ENCODE measurements at places on chromosomes 2 and 18.

- DNase-seq: no peak
Measured at GRCh38 chr2:61575447-61575859, 37.3 kb upstream of the XPO1 start.

- DNase-seq: no peak
Measured at GRCh38 chr2:183926433-183926832, 671.9 kb upstream of the ZNF804A start.

- DNase-seq: no peak
Measured at GRCh38 chr2:230758566-230759480, 46.2 kb downstream of the CAB39 start.

DNA sequence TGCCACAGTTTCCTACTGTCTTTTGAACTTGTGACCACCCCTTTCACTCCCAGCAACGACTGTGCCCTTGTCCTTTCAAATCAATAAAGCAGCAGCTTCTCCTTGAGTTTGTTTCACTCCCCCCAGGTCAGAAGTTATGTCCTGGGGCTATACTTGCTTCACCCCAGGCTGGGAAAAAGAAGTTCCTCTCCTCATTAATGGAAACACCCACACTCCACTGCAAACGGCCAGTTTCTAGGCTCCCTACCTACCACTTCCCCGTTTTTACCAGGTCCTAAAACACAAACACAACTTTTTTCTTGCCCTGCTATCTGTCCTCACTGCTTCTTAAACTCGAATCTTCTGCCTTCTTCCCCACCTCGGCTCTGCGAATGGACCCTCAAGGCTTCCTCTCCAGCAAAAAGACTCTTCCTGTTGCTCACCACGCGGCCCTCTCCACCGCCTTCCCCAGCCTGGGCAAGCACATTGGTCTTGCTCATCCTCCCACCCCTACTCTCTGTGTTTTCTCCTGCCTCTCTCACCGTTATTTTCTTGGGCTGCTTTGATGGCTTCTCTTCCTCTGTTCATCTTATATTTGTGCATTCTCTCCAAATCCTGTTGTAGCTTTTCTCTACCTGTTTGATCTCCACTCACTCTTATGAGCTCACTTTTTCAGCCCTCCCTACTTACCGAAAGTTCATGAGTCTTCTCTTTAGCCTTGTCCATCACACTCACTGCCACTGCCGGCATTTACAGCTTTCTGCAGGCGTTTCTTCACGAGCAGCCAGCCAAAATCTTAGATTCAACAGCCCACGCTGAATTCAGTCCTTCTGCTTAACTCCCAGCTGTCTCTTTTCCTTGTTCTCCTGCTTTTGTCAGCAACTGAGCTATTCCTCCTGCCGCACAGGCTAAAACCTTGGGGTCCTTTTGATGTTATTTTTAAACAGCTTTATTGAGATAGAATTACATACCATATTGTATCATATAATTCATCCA lies 7.0 kb upstream of the SP5 start:
- no peak for DNase-seq

DNA sequence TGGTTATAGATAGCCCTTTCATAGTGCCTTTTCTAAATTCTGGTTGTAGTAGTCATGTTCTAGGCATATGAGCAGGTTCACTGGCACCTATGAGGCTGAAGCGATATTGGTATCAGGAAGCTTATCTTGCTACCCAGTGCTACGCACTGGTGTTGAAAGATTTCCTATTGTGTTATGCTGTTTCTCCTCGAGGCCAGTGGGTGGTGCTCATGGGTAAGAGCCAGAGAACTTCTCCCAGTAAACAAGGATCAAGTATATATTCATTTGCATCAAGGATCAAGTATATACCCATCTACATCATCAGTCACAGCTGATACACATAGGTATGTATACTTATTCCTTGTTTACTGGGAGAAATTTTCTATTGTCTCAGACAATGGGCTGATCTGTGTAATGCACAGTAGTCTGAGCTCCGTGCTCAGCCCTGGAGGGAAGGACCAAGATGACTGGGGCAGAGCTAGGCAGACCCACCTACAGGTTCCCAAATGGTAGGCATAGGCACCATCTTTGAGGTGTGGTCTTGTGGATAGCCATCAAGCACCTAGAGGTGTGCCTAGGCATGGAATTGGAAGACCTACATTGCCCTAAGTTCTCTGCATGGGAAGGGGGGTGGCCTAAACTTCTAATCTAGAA lies 101.2 kb upstream of the GALNT13 start:
- DNase-seq: no peak

GRCh38 chr18:47985866-47986265 lies 55.4 kb upstream of the SMAD2 start:
- DNase-seq: no peak

Measured in frontal cortex (tissue), 4 donors.